ENCODE measurements at places on chromosomes 2 and 18.

- no peak for DNase-seq
Measured at GRCh38 chr18:13623348-13623747, 103.0 kb downstream of the FAM210A start.

- no peak for DNase-seq
Measured at GRCh38 chr18:36843199-36843598, 14.3 kb downstream of the KIAA1328 start.

GRCh38 chr18:2402084-2402483, 169.2 kb downstream of the METTL4 start:
- DNase-seq, result no peak

DNA sequence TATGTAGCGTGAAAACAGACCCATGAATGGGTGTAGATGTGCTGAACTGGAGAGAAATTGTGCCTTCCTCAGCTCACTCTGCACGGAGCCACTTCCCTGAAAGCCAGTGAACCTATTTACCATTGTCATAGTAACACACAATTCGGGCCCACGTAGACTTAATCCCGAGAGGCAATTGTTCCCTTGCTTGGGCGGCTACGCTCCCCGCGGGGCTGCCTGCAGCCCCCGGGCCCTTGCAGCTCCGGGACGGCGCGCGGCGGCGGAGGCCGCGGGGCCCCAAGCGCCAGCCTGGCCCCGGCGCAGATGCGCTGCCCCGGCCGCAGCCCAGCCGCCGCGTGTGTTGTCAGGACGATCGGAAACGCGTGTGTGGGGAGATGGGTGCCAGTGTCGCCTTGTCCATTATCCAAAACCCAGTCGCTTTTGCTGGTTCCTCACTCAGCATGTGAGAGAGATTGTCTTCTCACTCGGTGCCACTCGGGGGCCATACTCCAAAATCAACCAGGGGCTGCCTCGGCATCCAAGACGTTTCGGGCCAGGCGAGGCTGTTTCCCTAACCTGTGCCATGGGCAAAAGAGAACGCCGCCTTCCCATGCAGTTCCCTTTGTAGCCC, 17.9 kb upstream of the LRRTM1 start:
- no peak for DNase-seq

- no peak for DNase-seq
Measured at GRCh38 chr18:12291690-12292089, 16.4 kb upstream of the TUBB6 start.

GRCh38 chr2:223994562-223995162, 37.4 kb downstream of the MRPL44 start:
- no peak for DNase-seq

- no peak for DNase-seq
Measured at GRCh38 chr18:31252522-31252921, 65.4 kb upstream of the DSG1 start.

- DNase-seq, result no peak
Measured at GRCh38 chr2:56812432-56812831, 628.6 kb downstream of the CCDC85A start.

- no peak for DNase-seq
Measured at GRCh38 chr2:164589522-164589921, 31.8 kb downstream of the GRB14 start.

GRCh38 chr2:25996844-25997243, 14.5 kb upstream of the KIF3C start:
- DNase-seq, result no peak

DNA sequence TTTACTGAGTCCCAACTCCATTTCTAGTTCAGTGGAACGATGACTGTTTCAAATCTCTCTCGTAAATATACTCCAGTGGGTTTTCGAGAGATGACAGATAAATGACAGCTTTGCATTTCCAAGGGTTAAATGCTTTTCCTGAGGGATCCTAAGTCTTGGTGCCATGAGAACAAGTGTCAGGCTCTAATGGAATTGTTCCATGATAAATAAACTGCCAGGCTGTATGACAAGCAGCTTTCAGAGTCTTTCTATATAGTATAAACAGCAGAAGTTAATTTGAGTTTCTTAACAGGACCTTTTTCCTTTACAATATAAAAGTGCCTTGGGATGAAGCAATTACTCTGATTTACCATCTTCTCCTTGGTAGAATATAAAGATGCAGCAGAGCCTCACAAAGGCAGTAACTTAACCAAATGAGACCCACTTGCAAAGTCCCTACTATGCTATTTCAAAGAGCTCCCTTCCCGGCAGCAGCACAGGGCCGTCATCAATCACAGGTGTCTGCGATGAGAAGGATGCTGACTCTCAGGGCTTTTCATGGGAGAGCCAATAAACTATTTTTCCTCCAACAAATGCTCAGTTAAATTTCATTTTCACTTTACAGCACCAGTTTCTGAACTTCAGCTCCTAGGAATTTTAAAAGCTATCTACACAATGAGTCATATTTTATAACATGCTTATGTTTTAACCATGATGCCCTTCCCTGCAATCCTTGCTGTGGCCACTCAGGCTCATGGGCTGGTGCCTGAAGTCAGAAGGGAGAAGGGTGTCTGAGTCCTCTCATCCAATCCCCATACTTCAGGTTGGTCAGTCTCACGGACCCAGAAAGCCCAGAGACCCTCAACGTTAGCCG, 123.8 kb downstream of the AFF3 start:
- no peak for DNase-seq

GRCh38 chr2:85377083-85377482, 22.5 kb downstream of the ELMOD3 start:
- no peak for DNase-seq

- DNase-seq, result no peak
Measured at GRCh38 chr2:38407111-38407682, 30.1 kb upstream of the ATL2 start.

DNA sequence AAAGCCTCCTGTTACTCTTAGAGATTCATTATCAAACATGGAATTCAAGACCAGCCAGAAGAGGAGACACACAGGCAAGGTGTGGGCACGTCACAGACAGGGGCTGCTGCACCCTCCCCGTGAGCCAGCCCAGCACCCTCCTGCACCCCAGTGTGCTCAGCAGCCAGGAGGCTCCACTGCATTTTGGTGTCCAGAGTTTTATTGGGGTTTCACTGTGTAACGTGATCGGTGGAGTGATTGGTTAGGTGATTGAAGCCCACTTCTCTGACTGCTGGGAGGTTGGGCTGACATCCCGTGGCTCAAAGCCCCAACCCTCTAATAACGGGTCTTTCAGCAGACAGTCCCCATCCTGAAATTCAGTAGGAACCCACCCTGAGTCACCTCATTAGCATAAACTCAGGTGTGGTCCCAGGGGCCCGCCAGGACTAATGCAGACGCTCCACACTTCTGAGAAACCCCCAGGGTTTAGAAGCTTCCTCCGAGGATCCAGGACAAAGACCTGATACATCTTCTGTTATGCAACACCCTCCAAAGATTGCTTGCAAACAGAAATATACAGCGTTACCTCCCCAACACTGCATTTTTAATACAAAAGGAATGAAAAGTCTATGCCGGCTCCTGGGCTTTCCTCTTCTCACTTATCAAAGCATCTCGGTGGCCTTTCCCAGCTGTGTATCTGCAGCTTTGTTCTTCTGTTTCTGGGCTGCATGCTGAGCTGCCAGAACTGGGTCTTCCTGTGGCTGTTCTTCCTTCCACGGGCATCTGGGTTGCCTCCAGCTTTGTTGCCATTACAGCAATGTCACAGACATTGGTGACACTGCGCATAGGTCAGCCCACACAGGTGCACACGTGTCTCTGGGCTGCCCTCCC, 43.7 kb upstream of the SNED1 start:
- peak; percentile 3 for DNase-seq

DNA sequence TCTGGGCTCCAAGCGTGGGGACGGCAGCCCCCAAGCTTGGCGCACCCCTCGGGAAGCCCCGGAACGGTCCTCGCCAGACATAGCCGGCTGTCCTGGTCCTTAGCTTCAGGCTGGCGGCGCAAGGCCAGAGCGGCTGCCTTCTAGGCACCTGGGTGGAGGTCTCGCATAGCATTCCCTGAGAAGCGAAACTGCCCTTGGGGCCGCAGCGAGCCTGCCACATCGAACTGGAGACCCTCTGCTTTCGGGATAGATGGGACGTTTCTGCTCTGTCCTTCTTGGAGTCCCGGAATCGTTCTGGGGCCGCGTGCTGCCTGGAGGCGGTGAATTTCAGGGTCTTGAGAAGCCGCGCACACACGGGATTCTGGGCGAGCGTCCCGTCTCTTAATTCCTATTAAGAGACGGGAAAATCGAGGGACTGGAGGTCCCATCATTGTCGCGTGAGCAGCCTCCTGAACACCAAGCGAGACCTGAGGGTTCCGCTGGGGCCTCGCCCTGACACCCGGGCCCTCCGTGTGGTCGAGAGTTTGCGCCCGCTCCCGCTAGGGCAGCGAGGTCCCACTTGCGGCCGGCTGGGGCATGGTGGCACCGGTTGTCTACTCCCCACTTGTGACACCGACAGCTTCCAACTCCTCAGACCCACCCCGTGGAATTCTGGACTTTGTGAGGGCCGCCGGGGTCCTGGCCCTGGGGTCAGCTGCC, 9.7 kb upstream of the EN1 start:
- no peak for DNase-seq

All from HAP-1 (cell line).